ELR (cell line): ENCODE measurements at places on chromosomes 13 and 19.

DNA sequence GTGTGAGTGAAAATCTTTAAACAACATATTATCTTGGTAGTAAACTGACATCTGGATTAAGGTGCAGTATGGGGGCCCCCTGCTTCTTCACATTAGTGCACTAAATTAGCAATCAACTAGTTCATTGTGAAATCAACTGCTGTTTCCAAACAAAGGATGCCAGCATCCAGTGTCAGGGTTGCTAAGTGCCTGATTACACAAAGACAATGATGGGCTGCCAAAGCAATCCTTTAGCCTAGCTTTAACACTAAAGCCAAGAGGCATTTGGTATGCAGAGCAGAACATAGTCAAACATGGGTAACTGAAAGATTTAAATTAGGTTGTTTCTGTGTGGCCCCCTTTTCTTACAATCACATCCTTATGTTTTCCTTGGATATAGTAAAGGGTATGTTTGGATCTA lies 543.1 kb upstream of the SLITRK5 start:
- no peak for DNase-seq

DNA sequence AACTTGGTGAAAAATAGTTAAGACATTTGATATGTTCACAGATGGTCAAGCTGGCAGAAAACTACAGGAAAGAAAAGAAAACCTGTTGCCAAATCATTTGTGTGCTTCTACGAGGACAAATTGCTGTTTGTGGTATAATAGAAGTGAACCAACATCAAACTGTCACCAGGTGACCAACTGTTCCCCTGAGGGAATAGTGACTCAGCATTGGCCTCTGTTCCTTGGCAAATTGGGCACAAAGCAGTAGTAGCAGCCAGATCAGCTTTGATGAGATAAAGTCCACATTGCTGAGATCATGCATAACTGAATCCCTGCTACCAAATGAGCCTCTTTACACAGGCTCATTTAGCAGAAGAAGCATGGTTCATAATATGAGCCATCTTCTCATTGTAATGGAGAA lies 103.5 kb downstream of the POSTN start:
- DNase-seq = peak; percentile 35

DNA sequence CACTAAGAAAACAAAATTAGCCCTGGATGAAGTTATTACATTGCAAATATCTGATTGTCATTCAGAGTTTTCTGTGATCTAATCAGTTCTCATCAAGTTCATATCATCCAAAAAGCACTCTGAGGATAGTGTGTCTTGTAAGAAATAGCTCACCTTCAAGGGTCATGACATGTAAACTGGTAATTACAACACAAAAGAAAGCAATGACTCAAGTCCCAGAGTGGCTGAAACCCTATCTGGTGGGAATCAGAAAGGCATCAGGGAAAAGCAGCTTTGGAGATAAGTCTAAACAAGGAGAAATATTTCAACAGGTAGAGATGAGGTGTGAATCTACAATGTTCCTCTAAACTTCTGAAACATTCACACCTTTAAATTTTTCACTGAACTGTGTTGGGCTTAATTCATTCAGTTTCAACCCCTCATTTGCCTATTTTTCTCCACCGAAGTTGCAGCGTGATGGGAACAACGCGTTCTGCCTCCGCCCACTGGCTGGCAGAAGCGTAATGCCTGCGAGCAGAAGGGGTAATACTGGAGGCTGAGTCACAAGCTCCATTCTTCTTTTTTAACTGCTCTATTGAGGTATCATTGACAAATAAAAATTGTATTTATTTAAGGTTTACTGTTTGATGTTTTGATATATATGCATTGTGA lies 155.2 kb upstream of the IPO5 start:
- no peak for DNase-seq

DNA sequence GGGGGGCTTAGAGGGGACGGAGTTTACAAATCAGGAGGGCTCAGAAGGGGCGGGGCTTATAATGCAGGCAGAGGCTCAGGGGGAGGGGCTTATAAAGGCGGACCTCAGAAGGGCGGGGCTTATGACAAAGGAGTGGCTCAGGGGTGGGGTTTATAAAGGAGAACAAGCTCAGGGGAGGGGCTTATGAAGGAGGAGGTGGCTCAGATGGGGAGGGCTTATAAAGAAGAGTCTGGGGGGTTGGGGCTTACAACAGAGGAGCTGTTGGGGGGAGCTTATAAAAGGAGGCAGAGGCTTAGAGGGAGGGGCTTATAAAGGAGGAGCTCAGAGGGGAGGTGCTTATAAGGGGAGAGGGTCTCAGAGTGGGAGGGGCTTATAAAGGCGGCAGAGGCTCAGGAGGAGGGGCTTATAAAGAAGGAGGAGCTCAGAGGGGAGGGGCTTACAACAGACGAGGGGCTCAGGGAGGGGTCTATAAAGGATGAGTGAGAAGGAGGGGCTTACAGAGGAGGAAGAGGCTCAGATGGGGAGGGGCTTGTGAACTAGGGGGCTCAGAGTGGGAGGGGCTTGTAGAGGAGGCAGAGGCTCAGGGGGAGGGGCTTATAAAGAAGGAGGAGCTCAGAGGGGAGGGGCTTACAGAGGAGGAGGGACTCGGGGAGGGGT lies 1.0 kb downstream of the SMIM24 start:
- DNase-seq = peak; percentile 63

- DNase-seq = no peak
Observed at GRCh38 chr19:16141043-16141442, 2.4 kb upstream of the HSH2D start.

DNA sequence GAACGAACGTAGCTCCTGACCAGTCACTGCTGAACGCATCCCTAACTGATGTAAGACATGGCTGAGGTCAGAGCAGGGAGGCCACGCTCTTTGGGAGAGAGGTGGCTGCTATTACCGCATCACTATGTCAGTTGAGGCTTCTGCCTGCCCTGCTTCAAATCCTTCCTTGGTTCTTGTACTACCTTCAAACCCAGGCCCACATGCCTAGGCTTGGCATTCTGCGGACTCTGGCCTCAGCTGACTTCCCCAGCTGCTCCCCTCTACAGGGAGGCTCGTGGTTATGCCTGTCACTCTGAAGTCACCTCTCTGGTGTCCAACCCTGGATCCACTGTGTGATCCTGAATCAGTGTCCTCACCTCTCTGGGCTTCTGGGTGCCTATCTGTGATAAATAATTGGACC lies 14.8 kb upstream of the MEIS3 start:
- no peak for DNase-seq

GRCh38 chr19:40356681-40357595 lies 8.4 kb downstream of the PLD3 start:
- DNase-seq = peak; percentile 40

- no peak for DNase-seq
Observed at GRCh38 chr19:16883522-16883921, 5.3 kb upstream of the F2RL3 start.

DNA sequence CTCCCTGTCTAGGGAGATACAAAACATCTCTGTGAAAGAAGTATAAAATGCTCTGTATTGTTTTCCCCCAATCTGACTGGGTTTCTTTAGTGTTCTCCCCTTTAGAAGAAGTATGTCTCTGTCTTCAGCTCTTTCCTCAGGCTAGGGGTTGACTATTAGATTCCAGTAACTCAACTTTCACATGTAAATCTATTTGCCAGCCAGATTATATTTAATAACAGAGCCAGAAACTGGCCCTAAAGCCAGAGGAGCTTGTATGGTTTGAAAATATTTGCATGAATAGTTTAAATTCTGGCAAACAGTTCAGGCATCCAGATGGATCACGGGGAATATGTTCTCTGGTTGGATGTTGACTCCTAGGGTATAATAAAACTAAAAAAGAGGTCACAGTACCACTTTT lies 22.3 kb upstream of the CYSLTR2 start:
- no peak for DNase-seq

DNA sequence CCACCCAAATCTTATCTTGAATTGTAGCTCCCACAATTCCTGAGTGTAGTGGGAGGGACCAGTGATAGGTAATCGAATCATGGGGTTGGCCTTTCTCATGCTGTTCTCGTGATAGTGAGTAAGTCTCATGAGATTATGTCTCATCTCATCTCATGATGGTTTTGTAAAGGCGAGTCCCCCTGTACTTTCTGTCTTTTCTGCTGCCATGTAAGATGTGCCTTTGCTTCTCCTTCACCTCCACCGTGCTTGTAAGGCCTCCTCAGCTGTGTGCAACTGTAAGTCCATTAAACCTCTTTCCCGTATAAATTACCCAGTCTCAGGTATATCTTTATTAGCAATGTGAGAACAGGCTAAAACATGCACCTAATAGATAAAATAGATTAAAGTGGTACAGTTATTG lies 756.4 kb upstream of the SLITRK5 start:
- DNase-seq = no peak

DNA sequence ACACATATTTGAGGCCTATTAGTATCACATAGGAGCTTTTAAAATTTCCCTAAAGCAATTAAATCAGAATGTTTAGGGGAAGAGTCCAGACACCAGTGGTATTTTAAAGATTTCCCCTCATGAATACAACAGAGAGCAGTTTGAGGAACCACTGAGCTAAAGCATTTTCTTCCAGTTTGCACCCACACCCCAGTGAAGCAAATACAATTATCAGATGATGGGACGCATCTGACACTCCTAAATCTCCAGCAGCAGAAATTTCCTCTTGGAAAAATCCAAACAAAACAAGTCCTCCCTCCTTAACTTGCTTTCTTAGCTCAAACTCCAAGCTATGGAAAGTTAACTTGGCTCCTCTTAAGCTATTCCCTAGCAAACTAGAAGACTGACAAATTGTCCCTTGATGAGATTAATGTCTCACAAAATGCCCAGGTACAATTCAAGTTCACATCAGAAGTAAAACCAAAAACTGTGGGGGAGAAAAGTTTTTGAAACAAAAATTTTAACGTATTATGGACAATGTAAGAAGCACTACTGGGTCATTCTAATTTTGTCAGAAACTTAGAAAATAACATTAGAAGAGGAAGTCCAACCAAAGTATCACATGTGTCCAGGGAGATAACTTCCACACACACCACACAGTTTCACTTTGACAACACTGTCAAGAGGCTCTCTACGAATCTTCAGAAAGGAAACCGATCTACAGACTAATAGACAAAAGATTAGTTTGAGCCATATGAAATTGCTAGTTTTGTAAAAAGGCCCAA lies 74.1 kb downstream of the ABCC4 start:
- no peak for DNase-seq

- DNase-seq = peak; percentile 34
Observed at GRCh38 chr19:38319421-38320258, at the start of gene KCNK6. Gene KCNK6, plus strand, starts transcription at chr19:38319845. Its CDS starts 106 bp downstream, at chr19:38319951.

DNA sequence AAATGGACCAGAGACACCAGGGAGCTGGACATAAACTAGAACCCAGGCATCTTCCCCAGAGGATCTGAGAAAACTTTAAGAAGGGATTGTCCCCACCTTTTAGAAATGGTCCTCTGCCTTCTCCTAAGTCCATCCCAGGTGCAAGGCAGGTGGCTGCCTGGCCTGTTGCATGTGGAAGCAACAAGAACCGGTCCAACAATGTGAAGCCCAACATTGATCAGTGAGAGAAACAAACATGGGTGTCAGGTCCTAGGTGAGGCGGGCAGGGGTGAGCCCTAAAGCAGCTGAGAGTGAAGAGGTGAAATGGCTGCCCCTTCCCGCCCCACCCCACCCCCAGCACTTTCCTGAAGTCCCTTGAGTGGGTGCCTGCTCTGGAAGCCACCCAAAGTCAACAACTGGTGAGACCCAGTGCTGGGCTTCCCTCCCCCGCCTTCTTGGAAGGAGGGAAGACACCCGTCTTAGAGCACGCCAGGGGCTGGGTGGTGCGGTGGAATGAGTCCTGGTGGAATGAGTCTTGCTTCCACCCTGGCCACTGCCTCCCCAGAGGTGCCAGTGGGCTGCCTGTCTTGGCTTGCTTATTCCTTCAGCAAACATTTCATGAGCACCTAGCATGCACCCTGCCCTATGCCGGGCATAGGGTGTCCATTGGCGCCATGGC lies 1.7 kb downstream of the AP1M1 start:
- DNase-seq = no peak

GRCh38 chr19:53492153-53492552 lies 24.6 kb downstream of the ZNF813 start:
- DNase-seq = no peak

GRCh38 chr19:38970664-38971532 lies 4.6 kb downstream of the FBXO17 start:
- DNase-seq = peak; percentile 11
